Fibroblast of lung (primary cell): ENCODE measurements at places on chromosomes 6 and 20.

DNA sequence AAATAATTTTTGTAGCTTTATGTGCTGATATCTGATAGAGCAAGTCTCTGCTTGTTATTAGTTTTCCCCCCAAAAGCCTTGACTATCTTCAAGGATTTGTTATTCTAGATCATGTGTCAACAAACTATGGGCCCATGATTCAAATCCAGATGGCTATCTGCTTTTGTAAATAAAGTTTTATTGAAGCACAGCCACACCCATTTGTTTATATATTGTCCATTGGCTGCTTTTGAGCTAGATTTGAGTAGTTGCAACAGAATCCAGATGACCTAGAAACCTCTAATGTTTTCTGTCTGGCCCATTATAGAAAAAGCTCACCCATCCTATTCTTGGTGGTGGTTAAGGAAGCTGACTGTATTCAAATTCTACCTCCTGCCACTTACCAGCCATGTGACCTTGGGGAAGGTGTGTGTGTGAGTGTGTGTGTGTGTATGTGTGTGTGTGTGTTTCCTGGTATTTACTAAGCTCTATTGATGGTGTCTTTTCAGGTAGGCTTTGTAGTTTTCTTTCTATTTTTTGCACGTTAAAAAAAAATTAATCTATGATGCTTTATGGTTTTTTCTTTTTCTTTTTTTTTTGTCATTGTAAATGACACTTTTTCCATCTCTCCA, 1.3 kb upstream of the GTSF1L start:
- DNase-seq = peak; percentile 37

- DNase-seq = no peak
Measured at GRCh38 chr20:17822540-17823408, 123.0 kb downstream of the BANF2 start.

GRCh38 chr6:51396583-51396982, 577.9 kb downstream of the TFAP2B start:
- DNase-seq = no peak

GRCh38 chr20:5686384-5687105, 63.7 kb upstream of the SHLD1 start:
- no peak for DNase-seq

DNA sequence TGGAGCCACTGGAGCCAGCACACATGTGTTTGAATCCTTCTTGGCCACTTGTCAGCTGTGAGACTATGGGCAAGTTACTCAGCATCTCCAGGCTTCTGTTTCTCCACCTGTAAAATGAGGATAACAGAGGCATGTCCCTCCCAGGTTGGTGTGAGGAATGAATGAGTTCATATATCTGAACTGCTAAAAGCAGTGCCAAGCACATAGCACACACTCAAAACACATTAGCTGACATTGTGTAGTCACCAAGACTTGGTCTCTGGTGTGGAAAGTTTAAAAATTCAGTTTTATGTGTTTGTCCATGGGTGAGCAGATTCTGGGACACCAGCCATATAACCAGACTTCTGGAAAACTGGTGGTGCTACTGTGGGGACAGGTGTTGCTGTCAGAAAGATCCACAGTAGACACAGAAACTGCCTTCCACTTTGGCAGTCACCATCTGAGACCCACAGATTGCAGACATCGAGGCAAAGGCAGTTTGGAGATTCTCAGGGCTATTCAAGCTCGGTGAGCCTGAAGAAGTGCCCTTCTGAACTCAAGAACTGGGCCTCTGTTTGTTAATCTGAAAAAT, 115.8 kb downstream of the MRPL14 start:
- DNase-seq = peak; percentile 60

- DNase-seq = no peak
Measured at GRCh38 chr6:51778666-51779065, 308.7 kb downstream of the PKHD1 start.

DNA sequence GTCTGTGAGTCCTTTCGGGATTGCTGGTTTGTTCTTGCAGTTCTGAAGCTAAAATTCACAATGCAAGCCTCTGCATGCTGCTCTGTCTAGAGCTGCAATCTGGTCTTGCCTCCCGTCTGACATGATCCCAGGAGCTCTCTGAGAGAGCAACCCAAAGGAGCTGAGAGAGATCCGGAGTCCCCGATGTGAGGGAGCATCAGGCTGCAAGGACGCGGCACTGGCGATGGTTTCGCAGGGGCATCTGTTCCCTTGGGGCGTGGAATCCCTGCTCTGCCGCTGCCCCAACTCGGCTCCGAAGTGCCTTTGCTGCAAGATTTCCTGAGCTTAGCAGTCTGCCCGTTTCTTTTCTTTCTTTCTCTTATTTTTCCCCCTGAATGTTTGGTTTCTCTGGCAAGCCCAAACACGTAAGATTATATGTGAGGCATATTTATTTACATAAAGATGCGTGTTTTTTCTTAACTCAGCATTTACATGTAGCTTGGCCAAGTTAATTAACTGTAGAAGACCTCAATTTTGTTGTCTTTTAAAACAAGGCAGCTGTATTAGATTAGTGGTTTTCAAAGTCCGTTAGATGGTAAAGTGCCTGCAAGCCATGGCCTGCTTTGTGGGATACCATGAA, 873.0 kb downstream of the KIF16B start:
- DNase-seq = no peak

GRCh38 chr6:16822529-16822928, 61.3 kb upstream of the ATXN1 start:
- DNase-seq = no peak

DNA sequence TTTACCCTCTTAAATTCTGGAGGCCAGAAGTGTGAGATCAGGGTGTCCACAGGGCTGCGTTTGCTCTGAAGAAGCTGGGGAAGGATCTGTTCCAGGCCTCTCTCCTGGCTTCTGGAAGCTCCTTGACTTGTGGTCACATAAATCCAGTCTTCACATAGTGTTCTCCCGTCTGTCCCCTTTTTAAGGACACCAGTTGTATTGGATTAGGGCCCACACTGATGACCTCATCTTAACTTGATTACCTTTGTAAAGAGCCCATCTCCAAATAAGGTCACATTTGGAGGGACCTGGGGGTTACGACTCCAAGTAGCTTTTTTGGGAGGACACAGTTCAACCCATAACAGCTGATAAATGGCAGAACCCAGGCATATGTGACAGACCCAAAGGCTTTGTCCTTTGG, 20.0 kb upstream of the WFDC2 start:
- no peak for DNase-seq

GRCh38 chr6:139888681-139889122, 514.3 kb upstream of the CITED2 start:
- peak; percentile 61 for DNase-seq

- no peak for DNase-seq
Measured at GRCh38 chr6:53540129-53540692, 4.7 kb downstream of the GCLC start.

DNA sequence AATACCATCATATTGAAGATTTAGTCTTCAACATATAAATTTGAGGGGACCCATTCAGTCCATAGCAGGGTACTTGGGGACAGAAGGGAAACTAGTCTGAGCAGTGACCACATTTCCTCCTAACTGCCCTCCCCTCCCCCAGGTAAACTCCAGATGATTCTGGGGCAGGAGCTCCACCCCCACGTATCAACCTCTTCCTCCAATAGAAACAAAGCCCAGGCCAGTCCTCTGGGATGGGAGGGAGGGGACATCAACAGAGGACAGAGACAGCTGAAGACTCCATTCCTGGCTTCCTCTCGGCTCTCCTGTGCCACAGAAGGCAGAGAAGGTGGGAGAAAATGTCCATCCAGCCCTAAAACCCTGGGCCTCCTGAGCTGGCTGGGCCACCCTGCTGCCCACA, 85.0 kb upstream of the TOP1 start:
- no peak for DNase-seq

DNA sequence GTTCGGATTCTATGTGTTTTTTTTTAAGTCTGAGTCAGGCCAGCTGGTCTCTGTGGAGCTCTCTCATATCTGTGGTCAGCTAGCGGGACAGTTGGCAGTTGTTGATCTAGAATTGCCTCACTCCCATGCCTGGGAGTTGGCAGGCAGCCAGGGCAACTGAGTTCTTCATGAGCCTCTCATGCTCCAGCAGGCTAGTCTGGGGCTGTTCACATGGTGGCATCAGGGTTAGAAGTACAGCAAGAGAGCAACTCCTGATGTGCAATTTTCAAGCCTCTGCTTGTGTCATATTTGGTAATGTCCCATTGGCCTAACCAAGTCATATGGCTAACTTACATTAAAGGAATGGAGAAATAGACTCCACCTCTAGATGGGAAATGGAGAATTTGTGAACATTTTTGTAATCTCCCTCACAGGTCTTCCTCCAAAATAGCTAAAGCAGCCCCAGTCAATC, 6.7 kb upstream of the IFT52 start:
- DNase-seq = peak; percentile 97

- DNase-seq = no peak
Measured at GRCh38 chr6:121593011-121593641, 157.7 kb downstream of the GJA1 start.

GRCh38 chr6:98498866-98499265, 335.5 kb upstream of the POU3F2 start:
- peak; percentile 64 for DNase-seq

DNA sequence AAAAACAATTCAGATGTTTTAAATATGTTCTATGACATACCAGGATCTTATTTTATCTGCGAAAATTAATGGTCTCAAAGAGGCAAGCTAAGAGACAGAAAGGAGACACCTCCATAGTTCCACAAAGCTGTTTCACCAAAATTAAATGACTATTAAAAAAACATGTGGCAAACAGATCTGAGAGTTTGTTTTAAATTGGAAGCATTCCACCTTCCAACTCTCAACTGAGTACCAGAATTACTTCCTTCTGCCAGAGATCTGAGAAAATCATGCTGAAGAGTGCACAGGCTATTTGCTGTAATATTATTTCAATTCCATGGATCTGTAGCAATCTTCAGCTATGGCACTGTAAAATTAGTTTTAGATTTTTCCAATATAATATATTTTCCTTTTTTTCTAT, 669.5 kb upstream of the MARCKS start:
- DNase-seq = no peak

GRCh38 chr6:167165858-167166471, 8.2 kb upstream of the GPR31 start:
- no peak for DNase-seq

DNA sequence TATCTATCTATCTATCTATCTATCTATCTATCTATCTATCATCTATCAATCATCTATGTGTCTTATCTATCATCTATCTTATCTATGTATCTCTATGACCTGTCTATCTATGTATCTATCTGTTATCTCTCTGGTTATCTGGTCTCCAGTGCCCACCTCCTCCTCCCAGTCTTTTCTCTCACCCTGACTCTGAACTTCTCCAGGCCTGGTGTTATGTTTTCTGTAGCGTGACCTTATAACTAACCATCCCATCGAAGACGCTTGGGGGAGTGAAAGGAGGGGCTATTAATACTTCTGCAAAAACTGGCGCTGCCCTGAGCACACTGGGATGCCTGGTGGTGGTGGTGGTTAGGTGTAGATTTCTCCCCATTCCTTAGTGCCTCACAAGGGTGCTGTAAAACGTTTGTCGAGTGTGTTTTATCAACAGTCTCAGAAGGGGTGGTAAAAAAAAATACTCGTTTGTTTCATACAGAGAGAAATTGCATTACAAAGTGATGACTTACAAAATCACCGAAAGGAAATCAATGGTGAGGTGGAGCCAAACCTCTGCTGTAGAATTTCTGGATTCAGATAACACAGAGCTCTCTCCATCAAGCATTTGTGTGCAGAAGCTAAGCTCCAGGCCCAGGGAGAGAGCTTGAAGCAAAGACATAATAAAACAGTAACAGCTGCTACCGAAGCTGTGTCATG, 156.2 kb downstream of the BCAS1 start:
- DNase-seq = no peak

- DNase-seq = no peak
Measured at GRCh38 chr20:46139908-46140482, 21.9 kb downstream of the CD40 start.

DNA sequence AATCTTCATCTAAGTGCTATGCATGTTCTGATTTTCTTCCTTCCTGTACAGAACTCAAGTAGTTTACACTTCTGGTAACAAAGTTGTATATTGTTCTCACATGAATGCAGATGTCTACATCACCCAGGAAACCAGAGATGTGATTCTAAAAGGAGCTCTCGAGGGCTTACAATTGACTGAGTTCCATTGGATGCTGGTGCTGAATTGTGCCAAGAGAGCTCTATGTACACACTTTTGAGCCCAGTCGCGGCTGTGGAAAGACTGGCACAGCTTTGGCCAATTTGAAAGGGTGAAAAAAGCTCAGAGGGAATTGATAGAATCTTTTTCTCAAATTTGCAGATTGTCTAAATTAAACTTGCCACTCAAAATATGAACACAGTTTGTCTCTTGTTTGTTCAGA, 340.7 kb downstream of the LMBRD1 start:
- no peak for DNase-seq

DNA sequence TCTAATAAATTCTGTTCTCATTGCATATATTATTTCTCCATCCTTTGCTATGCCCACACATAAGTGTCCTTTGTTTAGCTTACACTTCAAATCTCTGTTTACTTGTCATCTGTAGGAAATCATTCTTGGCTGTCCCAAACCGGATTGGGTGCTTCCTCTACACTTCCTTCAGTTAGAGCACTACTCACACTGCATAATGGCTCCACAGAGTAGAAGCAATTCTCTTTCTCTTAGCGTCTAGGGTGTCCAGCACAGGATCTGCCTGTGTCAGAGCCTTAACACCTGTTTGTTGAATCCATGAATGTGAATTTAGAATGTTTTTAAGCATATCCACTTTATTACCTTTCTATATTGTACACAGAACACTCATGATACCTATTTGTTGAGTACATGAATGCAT, 87.0 kb upstream of the BMP2 start:
- no peak for DNase-seq

GRCh38 chr20:57079031-57080005, 187.1 kb downstream of the BMP7 start:
- peak; percentile 68 for DNase-seq

- DNase-seq = no peak
Measured at GRCh38 chr6:170035901-170036304, 255.0 kb downstream of the DLL1 start.

DNA sequence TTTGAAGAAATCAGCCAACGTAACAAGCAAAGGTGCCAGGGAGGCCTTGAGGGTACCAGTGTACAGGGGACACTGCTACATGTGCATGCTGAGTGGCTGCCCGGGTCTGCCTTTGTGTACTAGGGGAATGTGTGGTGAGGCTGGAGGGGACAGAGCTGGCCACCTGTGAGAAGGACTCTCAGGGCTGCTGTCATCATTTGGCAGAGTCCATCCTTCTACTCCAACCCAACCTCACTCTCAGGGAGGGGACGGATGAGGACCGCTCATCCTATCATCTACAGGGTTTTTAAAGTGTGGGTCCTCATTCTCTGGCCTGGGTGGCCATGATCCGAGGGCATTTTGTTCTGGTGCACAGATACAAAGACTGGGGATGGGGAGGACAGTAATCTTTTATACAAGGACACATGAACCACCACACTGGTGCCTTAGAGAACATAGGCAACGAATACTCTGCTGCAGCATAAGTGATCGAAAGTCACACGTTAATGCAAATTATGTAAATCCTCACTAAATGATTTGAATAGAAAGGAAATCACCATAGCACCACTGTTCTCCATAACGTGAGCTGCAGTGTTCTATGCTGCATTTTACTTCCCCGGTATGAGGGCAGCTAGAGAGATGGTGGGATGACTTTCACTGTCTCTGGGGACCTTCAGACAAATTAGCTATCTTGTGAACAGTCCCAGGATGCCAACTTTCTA, 181.4 kb downstream of the GMPR start:
- DNase-seq = no peak
